ENCODE measurements at places on chromosomes 7 and 10.

DNA sequence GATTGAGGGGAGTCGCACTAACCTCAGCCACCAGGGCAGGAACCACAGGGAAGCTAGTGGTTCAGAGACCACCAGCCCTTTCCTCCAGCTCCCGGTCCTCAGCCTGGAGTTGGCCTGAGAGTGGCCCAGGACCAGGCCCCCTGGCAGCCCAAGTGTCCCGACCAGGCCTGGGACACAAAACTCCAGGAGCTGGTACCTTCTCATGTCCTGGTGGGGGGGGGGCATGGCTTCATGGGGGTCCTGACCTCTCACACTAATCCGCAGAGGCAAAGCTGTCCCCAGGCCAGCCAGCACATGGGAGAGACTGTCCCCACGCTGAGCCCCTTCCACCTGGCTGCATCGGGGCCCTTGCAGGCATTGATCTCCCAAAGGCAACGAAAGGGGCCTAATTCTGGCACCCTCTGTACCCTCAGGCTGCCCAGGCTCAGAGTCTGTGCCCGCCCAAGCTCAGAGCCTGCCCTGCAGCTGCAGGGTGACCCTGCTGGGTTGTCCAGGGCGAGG is 28.2 kb downstream of the GPRIN2 start:
- DNase-seq = no peak

DNA sequence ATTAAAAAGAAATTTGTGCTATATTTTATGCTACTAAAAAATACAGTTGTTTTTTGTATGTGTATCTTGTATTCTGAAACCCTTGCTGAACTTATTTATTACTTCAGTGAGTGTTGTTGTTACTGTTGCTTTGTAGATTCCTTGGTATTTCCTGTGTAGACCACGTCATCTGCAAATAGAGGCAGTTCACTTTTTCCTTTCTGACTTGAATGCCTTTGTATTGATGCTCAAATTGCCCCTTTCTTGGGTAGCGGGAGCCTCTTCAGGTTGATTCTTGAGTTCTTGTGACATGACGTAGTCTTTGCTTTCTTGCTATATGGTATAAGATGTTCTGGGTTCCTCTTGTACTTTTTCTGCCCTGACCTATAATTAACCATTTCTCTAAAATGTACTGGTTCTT is 504.1 kb downstream of the SDK1 start:
- DNase-seq = no peak

GRCh38 chr10:118246332-118247295 is 95.5 kb downstream of the FAM204A start:
- no peak for DNase-seq

GRCh38 chr10:126264102-126265018 is 123.9 kb downstream of the ADAM12 start:
- DNase-seq = no peak

Data from small intestine (tissue), 16 donors.